ENCODE measurements at places on chromosomes 6 and 20. TPM values are rescaled to one million over a fixed set of nuclear protein-coding genes. Genes with fewer than 3 reads are reported as not detected.

HLA-DMA gene
- 16.2 TPM for total RNA-seq

ADRM1 gene
- total RNA-seq: 110 TPM

MRAP2 gene
- not detected for total RNA-seq

IL17F gene
- total RNA-seq: 0.76 TPM

SLC12A5 gene
- total RNA-seq: 0.43 TPM

FRMD1 gene
- not detected for total RNA-seq

GLP1R gene
- total RNA-seq: 1.1 TPM

Measured in activated CD8-positive, alpha-beta T cell treated with anti-CD3 and anti-CD28 coated beads for 36 hours (primary cell).